ENCODE measurements at places on chromosomes 12 and 14.

GRCh38 chr14:24211311-24211710, 2.0 kb downstream of the CHMP4A start:
- DNase-seq, result no peak

DNA sequence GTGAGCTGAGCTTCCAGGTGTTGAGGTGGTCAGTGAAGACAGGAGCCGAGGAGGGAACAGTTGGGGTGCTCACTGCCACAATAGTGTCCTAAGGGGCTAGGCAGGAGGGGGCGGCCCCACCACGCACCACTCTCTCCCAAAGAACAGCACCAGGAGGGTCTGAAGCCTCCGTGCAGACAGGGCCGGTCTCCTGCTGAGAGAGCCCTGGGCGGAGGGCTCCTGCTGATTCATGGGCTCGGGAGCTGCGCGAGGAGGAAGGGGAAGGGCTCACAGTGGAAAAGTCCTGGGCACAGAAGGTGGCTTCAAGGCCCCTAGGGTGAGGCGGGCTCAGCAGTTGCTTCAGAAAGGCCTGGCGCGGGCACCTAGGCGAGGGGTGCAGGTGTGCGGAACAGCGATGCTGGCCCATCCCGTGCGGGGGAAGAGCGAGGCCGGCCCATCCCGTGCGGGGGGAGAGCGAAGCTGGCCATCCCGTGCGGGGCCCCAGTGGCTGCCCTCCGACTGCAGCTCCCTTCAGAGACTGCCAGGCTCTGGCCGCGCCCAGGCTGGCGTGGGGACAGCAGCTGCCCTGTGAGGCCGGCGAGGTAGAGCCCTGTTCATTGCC, 176.7 kb downstream of the ADGRD1 start:
- no peak for DNase-seq

- DNase-seq, result no peak
Measured at GRCh38 chr14:103537175-103537990, 8.4 kb downstream of the TRMT61A start.

- DNase-seq, result no peak
Measured at GRCh38 chr12:40208707-40209446, 15.9 kb upstream of the LRRK2 start.

DNA sequence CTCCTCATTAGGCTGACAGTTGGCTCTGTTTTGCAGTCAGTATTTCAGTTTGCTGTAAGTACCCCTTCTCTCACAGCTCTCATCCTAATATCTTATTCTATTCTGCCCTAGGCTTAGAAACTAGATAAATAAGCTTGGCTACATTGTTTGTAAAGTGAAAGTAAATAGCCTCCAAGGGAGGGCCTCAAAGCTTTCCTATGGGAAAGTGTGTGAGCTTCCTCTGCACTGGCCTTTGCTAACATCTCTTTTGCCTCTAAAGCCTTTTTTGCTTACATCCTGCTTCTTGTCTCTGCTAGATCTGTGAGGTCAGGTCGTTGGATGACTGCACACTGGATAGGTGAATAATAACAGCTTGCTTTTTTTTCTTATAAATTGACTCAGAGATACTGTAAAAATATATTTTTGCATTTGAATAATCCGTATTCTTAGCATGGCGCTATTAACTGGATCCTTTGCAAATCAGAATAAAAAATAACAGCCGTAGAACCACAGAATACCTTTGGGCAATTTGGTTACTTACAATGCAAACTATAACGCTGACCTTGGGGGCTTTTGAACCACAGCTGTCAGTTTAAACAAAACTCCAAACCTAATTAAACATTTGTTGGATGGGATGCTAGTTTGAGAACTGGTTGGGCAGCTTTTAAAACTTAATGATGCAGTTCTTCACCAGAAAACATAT, 55.1 kb downstream of the TTC6 start:
- no peak for DNase-seq

GRCh38 chr14:99916091-99916383, 122.8 kb downstream of the EML1 start:
- DNase-seq, result no peak

GRCh38 chr12:128783129-128783574, 40.6 kb downstream of the SLC15A4 start:
- DNase-seq, result peak; percentile 17

GRCh38 chr14:37406095-37406494, 189.0 kb downstream of the FOXA1 start:
- DNase-seq, result no peak

- DNase-seq, result no peak
Measured at GRCh38 chr12:69410571-69410970, 51.0 kb downstream of the YEATS4 start.

- DNase-seq, result no peak
Measured at GRCh38 chr14:103367995-103368394, 17.2 kb upstream of the MARK3 start.

- DNase-seq, result no peak
Measured at GRCh38 chr14:101200650-101201516, 297.4 kb upstream of the RTL1 start.

GRCh38 chr12:46535907-46536306, 163.3 kb upstream of the SLC38A2 start:
- no peak for DNase-seq

- no peak for DNase-seq
Measured at GRCh38 chr12:22374508-22374907, 40.0 kb upstream of the ST8SIA1 start.

DNA sequence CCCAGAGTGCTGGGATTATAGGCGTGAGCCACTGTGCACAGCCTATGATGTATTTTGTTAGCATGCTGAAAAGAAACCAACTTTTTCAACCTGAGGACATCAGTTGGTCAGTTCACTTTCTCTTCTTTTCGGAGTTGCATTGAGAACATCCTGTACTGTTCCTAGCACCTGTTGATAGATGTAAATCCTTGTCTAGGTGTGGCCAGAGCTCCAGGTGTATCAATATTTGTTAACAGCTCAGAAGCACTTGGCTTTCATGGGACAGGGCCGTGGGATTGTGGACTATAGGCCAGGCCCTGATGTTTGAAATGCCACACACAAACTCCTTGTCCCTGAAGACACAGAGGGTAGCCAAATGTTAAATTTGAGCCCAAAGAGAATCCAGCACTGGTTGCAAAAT, 14.9 kb downstream of the HCAR2 start:
- DNase-seq, result no peak
